HCT116 (cell line): ENCODE measurements at places on chromosomes 16 and 17.

- peak overlapping the region; percentile 32 for H3K4me3 ChIP-seq
- H3K4me1 ChIP-seq, result peaks cover 100% of the 10 kb centered on the region
- peak overlapping the region; percentile 83 for H3K27ac ChIP-seq
- DNase-seq, result peak; percentile 62
Measured at GRCh38 chr17:40516581-40517285, 15.3 kb upstream of the TNS4 start.

DNA sequence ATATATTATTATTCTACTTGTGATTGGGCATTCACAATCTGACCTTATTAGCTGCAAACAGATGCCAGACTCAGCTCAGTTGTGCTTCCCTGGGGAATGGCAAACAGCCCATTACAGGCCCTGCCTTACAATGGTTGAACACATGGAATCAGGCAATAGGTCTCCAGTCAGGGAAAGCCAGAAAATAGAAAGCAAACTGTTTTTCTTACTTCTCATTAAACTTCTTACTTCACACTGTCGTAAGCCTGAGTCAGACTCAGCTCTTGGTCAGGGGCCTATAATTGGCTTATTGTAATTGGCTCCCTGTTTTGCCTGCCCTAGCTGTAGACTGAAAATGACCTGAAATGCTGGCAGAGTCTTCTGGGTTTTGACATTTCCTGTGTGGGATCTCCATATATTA is 77.0 kb upstream of the CA10 start:
- no peak overlapping the region for H3K4me3 ChIP-seq
- no peak overlapping the region for H3K27ac ChIP-seq
- no peak for DNase-seq
- no peaks in the 10 kb centered on the region for H3K4me1 ChIP-seq

DNA sequence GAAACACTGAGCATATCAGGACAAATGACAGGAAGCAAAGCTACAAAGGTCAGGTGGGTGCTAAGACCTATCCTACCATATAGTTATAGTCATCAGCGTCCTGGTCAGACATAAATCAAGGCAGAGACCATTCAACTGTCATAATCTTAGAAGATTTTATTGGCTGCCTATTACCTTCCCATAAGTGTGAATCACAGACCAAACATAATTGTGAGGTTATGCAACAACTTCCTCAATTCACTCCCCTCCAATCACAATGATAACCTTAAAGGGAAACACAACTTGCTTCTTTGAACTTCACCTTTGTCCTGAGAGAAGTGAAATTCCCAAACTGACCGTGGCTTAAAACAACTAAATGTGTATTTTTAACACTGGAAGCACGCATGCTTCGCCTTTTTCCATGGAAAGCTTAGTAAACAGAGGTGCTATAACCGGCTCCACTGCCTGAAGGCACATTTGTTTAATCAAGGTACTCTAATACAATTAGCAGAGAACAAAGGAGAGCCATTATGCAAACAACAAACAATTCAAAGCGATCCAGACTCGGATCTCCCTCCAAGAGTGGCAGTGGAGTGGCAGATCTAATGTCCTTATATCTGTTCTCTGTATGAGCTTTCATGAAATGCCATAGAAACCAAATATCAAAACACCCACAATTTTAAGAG is 84.9 kb downstream of the TMEM114 start:
- H3K4me3 ChIP-seq, result no peak overlapping the region
- H3K4me1 ChIP-seq, result no peaks in the 10 kb centered on the region
- no peaks in the 10 kb centered on the region for H3K36me3 ChIP-seq
- DNase-seq, result no peak
- H3K27me3 ChIP-seq, result peaks cover 22% of the 10 kb centered on the region; the same call in 1 of the 2 replicates

- H3K4me1 ChIP-seq, result peaks cover 19% of the 10 kb centered on the region
- no peak overlapping the region for H3K27ac ChIP-seq
- no peaks in the 10 kb centered on the region for H3K36me3 ChIP-seq
- H3K27me3 ChIP-seq, result no peaks in the 10 kb centered on the region
Measured at GRCh38 chr17:57355090-57355859, 99.0 kb downstream of the MSI2 start.

DNA sequence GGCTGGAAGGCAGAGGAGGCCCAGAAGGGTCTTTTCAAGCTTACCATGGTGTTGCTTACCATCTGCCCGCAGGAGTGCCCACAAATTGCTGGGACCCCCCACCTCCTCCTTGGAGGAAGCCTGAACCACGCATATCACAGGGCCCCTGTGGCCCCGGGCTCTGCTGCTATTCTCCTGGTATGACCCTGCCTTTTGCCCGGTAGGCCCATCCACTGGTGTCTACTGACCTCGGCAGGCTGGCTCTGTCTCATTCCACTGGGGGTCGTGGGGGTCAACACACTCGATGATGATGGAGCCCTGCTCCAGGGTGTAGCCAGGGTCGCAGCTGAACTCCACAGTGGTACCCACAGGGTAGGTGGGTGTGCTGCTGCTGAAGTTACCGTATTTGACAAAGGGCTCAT is 8.2 kb upstream of the PHF12 start:
- no peaks in the 10 kb centered on the region for H3K36me3 ChIP-seq
- H3K4me3 ChIP-seq, result no peak overlapping the region

- no peak overlapping the region for H3K4me3 ChIP-seq
- no peak overlapping the region for H3K27ac ChIP-seq
- H3K27me3 ChIP-seq, result no peaks in the 10 kb centered on the region
- no peaks in the 10 kb centered on the region for H3K36me3 ChIP-seq
- peaks cover 19% of the 10 kb centered on the region for H3K4me1 ChIP-seq
Measured at GRCh38 chr17:66673668-66674276, 161.1 kb upstream of the CACNG5 start.

DNA sequence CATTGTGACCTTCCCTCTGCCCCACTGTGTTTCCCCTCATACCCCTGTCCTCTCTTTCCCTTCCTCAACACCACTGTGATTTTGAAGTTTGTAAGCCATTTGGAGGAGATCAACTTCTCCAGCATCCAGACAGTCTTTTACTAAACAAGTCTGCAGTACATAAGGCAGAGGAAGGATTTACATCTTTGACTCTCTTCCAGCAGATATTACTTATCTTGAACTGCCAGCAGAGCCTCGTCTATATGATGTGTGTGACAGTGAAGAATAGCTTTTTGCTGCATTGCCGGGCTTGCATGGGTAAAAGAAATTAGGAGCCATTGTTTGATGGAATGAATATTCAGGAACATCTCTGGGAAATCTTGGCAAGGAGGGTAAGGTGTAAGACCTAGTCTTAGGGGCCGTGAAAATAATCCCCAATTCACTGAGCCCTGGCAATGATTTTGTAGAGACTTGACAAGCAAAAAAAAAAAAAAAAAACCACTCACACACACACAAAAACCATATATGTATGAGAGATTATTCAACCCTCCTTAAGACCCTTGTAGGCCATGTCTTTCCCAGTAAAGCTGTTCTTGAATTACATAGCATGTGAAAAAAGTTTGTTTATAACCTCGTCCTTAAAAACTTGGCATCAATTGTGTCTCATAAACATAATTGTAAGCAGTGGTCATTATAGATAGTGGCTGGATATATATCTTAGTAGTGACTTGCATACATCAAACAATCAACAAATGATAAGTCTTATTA is 903.9 kb downstream of the CDH11 start:
- H3K4me1 ChIP-seq, result no peaks in the 10 kb centered on the region
- no peak for DNase-seq
- no peaks in the 10 kb centered on the region for H3K27me3 ChIP-seq
- H3K4me3 ChIP-seq, result no peak overlapping the region

- H3K27ac ChIP-seq, result no peak overlapping the region
- no peak for DNase-seq
- no peaks in the 10 kb centered on the region for H3K27me3 ChIP-seq
- no peak overlapping the region for H3K4me3 ChIP-seq
Measured at GRCh38 chr17:22435231-22435974, 743.1 kb downstream of the KCNJ18 start.

DNA sequence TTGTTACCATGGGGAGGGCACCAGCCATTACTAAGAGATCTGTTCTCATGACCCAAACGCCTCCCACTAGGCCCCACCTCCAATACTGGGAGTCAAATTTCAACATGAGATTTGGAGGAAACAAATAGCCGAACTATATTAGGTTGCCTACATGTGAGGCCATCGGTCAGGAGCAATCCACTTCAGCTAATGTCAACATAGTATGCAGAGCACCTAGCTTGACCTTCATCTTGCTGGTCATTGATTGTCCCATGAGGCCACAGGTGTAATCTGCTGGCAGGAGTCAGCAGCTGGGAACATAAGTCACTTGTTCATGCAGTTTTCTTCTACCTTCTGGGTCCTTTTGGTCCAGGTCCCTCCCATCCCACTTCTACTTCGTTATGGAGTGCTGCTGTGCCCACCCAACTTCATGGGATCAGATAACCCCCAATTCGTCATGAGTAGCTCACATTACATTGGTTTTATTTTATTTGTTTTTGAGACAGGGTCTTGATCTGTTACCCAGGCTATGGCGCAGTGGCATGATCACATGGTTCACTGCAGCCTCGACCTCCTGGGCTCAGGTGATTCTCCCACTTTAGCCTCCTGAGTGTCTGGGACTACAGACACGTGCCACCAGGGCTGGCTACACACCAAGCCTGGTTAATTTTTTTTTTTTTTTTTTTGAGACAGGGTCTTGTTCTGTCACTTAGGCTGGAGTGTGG is 5.9 kb upstream of the KPNA2 start:
- no peak overlapping the region for H3K4me3 ChIP-seq
- no peaks in the 10 kb centered on the region for H3K36me3 ChIP-seq
- no peak overlapping the region for H3K27ac ChIP-seq
- no peak for DNase-seq
- no peaks in the 10 kb centered on the region for H3K27me3 ChIP-seq

GRCh38 chr17:48532261-48532660 is 1.4 kb upstream of the HOXB1 start:
- H3K27ac ChIP-seq, result no peak overlapping the region
- no peak overlapping the region for H3K4me3 ChIP-seq
- DNase-seq, result no peak
- no peaks in the 10 kb centered on the region for H3K27me3 ChIP-seq

GRCh38 chr16:278863-279366 is 1.5 kb upstream of the ARHGDIG start:
- H3K27ac ChIP-seq, result no peak overlapping the region
- no peak overlapping the region for H3K4me3 ChIP-seq
- no peak for DNase-seq

GRCh38 chr17:49922095-49922494 is 46.9 kb upstream of the DLX4 start:
- no peak for DNase-seq
- H3K27me3 ChIP-seq, result no peaks in the 10 kb centered on the region
- no peak overlapping the region for H3K27ac ChIP-seq
- no peaks in the 10 kb centered on the region for H3K36me3 ChIP-seq

DNA sequence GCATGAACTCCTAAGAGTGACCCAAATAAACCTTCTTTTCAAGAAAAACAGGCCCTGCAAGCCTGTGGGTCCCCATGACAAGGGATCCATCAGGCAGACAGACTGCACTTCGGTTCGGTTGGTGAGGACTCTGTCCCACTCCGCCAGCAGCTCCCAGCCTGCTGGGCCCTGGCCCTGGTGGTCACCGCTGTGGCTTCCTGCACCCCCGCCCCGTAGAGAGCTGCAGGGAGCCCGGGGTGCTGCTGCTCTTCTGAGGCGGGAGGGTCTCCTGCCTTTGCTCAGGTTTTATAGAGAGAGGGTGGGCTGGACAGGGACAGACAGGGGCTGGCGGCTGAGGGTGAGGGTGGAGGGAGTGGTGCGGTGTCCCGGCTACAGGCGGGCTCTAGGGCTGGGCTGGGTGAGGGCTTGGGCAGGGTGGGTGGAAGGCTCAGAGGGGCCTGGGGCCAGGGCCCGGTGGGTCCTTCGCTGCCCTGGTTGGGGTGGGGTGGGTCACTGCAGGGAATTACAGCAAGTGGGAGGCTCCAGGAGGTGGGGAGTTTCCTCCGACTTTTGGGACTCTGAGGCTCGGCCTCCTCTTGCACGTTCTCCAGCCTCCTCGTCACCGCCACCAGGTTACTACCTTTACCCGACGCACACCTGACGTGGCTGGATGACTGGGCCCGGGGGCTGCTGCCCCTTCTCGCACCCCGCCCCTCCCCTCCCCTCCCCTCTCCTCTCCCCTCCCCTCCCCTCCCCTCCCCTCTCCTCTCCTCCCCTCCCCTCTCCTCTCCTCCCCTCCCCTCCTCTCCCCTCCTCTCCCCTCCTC is 90.2 kb upstream of the CBX4 start:
- peaks cover 27% of the 10 kb centered on the region for H3K4me1 ChIP-seq
- no peaks in the 10 kb centered on the region for H3K36me3 ChIP-seq
- DNase-seq, result no peak
- H3K4me3 ChIP-seq, result no peak overlapping the region
- no peak overlapping the region for H3K27ac ChIP-seq
- no peaks in the 10 kb centered on the region for H3K27me3 ChIP-seq

GRCh38 chr16:69302301-69302700 is 8.8 kb upstream of the VPS4A start:
- no peak overlapping the region for H3K27ac ChIP-seq
- peaks cover 17% of the 10 kb centered on the region for H3K36me3 ChIP-seq
- no peak overlapping the region for H3K4me3 ChIP-seq
- no peaks in the 10 kb centered on the region for H3K27me3 ChIP-seq

- H3K4me1 ChIP-seq, result no peaks in the 10 kb centered on the region
- H3K27ac ChIP-seq, result no peak overlapping the region
- no peaks in the 10 kb centered on the region for H3K27me3 ChIP-seq
- DNase-seq, result no peak
- H3K4me3 ChIP-seq, result no peak overlapping the region
Measured at GRCh38 chr16:6096931-6097670, 999.5 kb upstream of the EEF2KMT start.

GRCh38 chr17:55622547-55622946 is 100.1 kb downstream of the TMEM100 start:
- no peak overlapping the region for H3K27ac ChIP-seq
- no peaks in the 10 kb centered on the region for H3K4me1 ChIP-seq
- H3K27me3 ChIP-seq, result peaks cover 61% of the 10 kb centered on the region
- H3K4me3 ChIP-seq, result no peak overlapping the region
- no peaks in the 10 kb centered on the region for H3K36me3 ChIP-seq
- DNase-seq, result no peak

DNA sequence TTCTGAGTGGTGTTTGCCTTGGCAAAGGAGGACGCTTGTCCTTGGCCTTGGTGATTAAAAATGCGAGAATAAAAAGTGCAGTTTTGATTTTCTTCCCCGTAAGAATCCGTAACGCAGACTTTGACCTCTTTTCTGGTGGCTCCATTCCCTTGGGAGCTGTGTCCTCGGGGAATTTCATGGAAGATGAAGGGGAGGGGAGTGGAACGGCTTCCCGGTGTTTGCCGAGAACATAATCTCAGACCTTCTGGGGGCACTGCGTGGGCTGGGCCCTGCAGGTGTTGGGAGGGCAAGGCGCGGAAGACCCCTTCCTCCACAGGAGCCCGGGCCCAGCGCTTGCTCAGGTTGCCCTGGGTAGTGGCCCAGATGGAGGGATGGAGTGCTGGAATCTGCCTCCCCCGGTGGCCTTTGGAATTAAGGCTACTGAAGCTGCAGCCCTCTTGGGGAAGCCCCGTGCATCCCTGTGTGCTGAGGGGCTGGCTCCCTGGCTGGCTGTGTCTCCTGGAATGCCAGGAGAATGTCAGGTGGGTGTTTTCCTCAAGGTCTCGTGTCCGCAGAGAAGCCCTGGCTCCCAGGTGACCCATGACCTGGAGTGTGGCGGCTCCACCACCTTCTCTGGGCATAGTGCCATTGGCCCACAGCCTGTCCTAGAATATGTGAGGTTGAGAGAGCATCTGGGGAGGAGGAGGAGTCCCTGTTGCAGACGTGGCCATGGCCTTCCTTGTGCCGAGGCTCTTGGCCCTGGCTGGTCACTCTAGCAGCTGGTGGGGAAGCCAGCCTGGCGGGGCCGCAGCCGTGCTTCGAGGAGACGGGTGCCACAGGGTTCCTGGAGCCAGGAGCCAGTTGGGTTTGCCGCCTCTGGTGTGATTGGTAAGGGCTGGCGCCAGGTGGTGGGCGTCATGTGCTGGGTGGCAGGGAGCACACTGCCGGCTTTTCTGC is 3.1 kb downstream of the BAIAP2 start:
- DNase-seq, result no peak
- H3K27ac ChIP-seq, result peak overlapping the region; percentile 94
- no peak overlapping the region for H3K4me3 ChIP-seq
- peaks cover 84% of the 10 kb centered on the region for H3K4me1 ChIP-seq
